ENCODE measurements at places on chromosomes 6 and 20.

GRCh38 chr6:85006362-85006761 is 242.0 kb upstream of the TBX18 start:
- no peak for DNase-seq

DNA sequence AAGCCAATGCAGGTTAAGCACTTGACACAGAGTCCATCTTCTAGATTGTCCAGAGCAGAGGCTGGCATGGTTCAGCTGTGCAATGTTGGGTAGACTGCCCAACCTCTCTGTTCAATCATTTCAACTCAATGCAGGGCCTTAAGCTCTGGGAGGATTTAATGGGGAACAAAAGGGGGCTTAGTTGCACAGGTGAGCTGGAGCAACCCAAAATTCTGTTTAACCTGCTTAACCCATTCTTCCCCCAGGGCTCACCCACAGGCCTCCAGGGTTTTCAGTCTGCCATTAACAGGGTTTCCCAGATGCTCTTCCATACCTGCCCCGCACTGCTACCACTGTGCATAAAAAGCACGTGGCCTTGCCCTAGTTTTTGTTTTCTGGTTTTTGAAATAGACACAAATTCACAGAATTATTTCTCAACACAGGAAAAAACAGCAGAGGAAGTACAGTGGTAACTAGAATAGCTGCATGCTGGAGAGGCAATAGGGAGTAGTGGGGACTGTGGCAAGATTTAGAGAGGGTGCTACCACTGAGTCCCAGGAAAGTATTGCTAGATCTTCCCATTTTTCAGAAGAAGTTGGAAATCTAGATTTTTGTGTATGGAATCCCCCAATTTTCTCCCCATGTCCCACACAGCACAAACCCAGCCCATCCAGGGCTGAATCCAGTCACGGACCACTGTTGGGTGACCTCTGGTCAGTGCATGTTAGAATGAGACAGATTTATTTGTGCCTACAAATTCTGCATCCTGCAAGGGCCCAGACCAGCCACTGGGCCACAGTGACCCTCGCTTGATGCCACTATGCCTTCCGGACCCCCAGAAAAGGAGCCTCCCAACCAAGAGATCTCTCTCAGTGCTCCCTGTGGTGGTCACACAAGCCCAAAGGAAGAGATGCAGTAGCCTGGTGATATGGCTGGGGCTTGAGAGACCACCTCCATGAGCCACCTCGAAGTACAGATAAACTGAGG is 4.6 kb downstream of the PTGIS start:
- DNase-seq, result no peak

DNA sequence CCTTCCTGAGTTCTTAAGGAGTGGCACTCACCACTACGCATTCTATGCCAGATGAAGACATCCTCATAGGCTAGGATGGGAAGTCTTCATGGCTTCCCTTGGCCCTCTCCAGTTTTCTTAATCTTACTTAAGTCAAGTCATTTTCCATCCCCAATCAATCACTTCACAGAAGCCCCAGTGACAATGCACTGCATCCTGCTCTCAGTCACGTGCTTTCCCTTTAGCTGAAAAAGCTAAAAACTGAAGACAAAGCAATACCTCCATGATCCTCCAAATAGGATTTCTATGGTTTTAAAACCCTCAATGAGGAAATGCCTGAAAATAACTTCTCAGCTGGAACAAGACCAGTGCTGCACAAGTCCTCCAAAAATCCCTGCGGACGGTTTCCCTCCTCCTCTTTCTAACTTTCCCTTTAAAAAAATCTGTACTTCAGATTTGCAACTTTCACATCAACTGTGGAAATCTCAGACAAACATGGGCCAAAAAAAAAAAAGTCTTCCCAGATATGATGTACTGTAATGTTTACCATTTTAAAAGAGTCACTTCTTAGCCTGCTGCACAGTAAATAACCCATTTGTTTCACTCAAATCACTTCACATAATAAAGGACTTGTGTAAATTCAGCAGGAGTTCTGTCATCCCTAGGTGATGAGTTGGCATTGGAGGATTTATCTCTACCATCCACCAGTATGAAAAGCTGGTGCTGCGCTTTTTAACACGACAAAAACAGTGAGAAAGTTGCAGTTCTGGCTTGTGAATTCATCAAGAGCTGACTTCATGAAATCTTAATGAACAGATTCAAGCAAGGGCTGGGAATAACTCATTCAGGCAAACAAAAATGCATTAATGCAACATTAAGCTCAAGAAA is 590.0 kb upstream of the NOX3 start:
- no peak for DNase-seq

GRCh38 chr6:149026530-149026942 is 279.7 kb downstream of the UST start:
- DNase-seq, result no peak

GRCh38 chr6:1463751-1464426 is 74.5 kb downstream of the FOXF2 start:
- DNase-seq, result no peak

GRCh38 chr6:11353921-11354389 is 121.5 kb upstream of the NEDD9 start:
- DNase-seq, result peak; percentile 76

GRCh38 chr20:3672547-3673171 is 9.2 kb downstream of the ADAM33 start:
- peak; percentile 60 for DNase-seq

GRCh38 chr6:31568537-31568961 is 3.5 kb upstream of the LTA start:
- no peak for DNase-seq

DNA sequence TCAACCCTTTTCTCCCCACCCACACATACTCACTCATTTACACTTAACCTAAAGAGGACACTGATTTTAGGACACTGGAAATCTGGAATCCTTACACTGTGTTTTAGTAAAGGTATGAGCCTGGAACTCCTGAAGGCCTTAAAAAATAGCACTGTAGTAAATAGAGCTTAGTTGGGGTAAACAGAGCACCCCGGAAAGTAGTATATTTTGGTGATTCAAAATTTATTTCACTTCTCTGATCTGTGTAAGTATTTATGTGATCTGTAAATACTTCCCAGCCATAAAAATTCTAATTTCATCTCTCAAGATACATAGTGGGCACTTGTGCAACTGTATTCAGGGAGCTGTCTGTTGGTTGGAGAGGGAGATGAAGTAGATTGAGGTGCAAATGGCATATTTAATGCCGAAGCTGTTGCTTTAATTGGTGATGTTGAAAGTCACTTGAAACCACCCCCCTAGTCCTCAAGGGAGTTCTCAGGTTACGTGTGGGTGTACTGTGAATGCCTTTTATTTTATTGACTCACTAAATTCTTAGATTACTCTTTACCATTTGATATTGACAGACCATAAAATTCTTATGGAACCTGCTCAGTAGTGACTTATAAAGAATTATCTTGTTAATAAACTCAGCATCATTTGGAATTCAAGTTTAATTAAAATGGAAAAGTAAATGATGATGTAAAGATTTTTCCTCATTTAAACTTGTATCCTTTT is 154.9 kb downstream of the SOX4 start:
- no peak for DNase-seq

DNA sequence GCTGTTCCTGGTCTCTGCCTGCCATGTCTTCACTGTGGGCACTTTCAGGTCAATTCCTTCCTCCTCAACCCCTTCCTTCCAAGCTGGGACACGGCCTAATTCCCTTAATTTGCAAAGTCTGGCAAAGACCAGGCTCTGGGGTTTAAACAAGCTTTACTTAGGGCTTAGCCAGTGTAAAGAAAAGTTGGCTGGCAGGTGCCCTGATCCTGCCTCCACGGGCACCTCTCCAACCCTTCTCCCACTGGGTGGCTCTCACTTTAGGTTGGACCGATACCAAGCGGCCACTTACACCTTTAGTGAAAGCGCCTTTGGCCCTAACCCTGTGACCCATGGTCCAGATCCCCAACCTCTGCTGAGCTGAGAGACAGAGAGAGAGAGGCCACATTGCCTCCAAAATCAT is 13.7 kb upstream of the MLN start:
- no peak for DNase-seq
